Aorta (tissue), 5 donors: ENCODE measurements at places on chromosomes 16 and 17.

DNA sequence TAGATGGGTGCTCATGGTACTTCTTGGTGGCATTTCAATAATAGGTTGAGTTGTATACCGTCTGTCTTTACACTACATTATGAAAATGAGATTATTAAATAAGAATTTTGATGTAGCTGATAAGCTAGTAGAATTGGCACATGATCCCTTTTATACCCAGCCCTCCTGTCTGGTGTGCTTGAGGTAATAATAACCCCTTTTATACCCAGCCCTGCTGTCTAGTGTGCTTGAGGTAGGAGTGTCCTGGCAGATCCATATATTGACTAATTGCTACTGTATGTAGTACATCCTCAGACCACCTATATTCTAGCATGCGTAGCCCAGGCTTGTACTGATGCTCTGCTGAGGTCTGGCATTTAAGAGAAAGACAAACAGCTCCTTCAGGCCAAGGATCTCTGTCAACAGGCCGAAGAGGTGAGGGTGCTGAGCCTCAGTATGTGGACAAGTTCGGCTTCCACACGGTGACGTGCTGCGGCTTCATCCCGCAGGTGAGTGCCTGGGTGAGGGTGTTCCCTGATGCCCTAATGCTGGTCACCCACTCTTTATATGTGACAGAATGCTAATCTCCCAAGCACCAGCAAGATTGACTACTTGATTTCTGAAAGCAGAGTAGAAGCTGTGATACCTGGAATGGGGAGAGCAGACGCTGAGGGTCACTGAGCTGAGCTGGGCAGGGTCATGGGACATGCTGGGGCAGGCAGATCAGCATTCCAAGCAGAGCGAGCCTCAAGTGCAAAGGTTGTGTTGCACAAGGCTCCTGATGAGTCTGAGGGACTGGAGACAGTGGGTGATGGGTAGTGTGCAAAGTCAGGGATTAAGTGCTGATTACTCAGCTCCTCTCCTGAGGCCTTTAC is 5.7 kb downstream of the FN3K start:
- DNase-seq, result no peak
- no peaks in the 10 kb centered on the region for H3K4me1 ChIP-seq
- no peak overlapping the region for H3K27ac ChIP-seq
- H3K36me3 ChIP-seq, result peaks cover 2% of the 10 kb centered on the region
- H3K4me3 ChIP-seq, result no peak overlapping the region

DNA sequence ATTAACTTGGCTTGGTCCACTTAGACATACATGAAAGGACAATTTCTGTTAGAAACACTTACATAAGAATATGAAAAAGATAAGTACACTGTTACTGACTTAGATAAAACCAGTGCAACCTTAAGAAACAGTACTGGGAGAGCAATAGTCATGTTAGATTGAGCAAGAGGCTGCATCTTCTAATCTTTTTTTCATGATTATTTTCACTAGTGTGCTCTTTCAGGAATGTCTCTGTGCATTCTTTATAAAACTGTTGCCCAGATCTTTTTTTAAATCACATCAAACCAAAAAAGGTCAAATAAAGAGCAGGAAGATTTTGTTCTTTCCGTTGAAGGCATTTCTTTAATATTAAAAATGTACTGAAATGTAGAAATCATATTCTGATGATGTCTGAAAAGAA is 100.7 kb upstream of the AXIN2 start:
- no peak overlapping the region for H3K27ac ChIP-seq
- no peaks in the 10 kb centered on the region for H3K36me3 ChIP-seq
- no peaks in the 10 kb centered on the region for H3K27me3 ChIP-seq

DNA sequence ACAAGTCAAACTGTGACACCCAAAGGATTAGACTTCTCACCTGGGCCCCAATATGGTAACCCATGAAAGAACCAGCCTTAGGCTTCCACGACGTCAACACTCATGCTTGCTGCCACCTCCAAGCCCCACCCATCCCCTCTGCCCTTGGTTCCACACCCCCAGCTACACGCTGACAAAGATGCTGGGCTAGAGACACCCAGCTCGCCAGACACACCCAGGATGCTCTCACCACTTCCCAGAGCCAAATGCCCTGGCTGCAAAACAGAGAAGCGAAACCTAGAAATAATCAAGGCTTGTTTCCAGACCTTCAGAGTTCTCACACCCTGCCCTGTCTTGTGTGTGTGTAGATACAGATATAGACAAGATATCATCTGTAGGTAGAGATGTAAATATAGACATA is 26.0 kb upstream of the ADCY9 start:
- H3K4me3 ChIP-seq, result no peak overlapping the region
- no peak overlapping the region for H3K27ac ChIP-seq
- no peak for DNase-seq
- no peaks in the 10 kb centered on the region for H3K36me3 ChIP-seq

- no peak for DNase-seq
- H3K4me1 ChIP-seq, result no peaks in the 10 kb centered on the region
Measured at GRCh38 chr16:1034230-1035065, 38.1 kb upstream of the SSTR5 start.

- H3K27ac ChIP-seq, result no peak overlapping the region
- no peak for DNase-seq
- no peak overlapping the region for H3K4me3 ChIP-seq
- no peaks in the 10 kb centered on the region for H3K27me3 ChIP-seq
Measured at GRCh38 chr17:58277802-58278595, 2.7 kb downstream of the MPO start.

DNA sequence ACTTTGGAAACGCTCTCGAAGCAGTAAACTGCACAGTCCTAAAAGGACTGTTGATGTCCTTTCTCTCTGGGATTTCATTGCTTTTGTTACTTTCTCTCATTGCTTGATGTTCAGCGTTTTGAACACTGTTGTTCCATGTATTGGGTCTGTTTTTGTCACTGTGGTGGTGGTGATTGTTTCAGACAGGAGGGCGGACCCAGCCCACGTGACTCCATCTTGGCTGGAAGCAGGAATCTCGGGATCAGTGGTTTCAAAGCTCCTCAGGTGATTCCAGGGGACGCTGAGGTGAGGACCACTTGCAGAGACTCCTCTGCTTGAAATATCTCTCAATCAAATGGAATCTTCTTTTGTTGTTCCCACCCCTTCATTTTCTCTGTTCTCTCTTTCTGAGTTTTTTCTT is 18.3 kb downstream of the C16orf54 start:
- no peaks in the 10 kb centered on the region for H3K27me3 ChIP-seq
- DNase-seq, result no peak
- no peaks in the 10 kb centered on the region for H3K36me3 ChIP-seq
- H3K4me3 ChIP-seq, result no peak overlapping the region
- H3K4me1 ChIP-seq, result no peaks in the 10 kb centered on the region

DNA sequence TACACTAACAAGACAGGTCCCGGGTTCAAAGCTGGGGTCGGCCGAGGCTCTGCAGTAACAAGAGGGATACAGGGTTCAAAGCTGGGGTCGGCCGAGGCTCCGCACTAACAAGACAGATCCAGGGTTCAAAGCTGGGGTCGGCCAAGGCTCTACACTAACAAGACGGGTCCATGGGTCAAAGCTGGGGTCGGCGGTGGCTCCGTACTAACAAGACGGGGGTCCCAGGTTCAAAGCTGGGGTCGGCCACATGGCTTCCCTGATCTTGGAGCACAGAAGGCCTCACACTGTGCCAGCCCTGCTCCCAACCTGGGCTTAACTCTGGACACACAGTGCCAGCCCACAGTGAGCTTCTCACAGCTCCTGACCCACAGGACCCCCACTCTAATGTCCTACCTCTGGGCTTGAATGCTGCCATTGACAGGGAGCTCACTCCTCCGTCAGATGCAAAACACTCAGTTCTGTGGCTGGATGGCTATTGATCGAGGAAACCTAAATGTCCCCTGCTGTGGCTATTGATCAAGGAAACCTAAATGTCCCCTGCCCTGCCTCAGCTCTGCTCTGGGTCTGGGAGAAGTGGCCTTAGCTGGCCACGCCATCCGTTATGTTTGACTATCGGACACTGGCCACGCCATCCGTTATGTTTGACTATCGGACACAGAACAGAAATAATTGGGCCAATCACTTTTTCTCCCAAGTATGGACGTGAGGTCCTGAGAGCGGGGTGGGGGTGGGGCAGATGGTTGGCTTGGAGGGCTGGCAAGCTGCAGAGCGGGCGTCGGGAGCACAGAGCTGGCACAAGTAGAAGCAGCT is 54.6 kb upstream of the DOC2B start:
- H3K27ac ChIP-seq, result no peak overlapping the region
- no peaks in the 10 kb centered on the region for H3K36me3 ChIP-seq
- H3K4me3 ChIP-seq, result no peak overlapping the region
- H3K4me1 ChIP-seq, result no peaks in the 10 kb centered on the region

GRCh38 chr17:73291260-73291801 is 20.5 kb downstream of the CDC42EP4 start:
- H3K4me3 ChIP-seq, result no peak overlapping the region
- no peaks in the 10 kb centered on the region for H3K36me3 ChIP-seq
- peak; percentile 91 for DNase-seq
- H3K27me3 ChIP-seq, result no peaks in the 10 kb centered on the region
- H3K4me1 ChIP-seq, result no peaks in the 10 kb centered on the region
- H3K27ac ChIP-seq, result peak overlapping the region; percentile 90

- no peaks in the 10 kb centered on the region for H3K4me1 ChIP-seq
- no peaks in the 10 kb centered on the region for H3K36me3 ChIP-seq
- DNase-seq, result no peak
Measured at GRCh38 chr17:28470914-28471366, 2.5 kb upstream of the SLC13A2 start.

DNA sequence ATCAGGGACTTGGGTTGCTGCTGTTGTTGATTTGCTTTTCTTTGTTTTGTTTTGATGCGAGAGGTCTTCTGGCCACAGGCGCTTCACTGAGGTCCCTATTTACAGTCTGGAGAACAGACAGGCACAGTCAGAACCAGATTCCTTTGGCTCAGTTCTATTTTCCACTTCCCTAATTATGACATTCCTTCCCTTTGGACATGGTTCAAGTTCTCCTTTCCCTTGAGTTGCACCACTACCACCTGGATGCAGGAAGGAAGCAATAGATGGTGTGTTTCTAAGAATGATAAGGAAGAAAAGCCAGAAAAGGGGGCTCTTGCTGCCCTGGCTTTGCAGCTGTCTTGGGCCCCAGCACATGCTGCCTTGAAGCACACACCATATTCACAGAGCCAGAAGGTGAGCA is 160.6 kb downstream of the MAF start:
- H3K4me1 ChIP-seq, result no peaks in the 10 kb centered on the region
- no peak overlapping the region for H3K27ac ChIP-seq
- DNase-seq, result no peak
- no peaks in the 10 kb centered on the region for H3K36me3 ChIP-seq
- H3K4me3 ChIP-seq, result no peak overlapping the region

GRCh38 chr16:21592191-21592590 is 7.2 kb upstream of the METTL9 start:
- no peaks in the 10 kb centered on the region for H3K4me1 ChIP-seq
- H3K4me3 ChIP-seq, result no peak overlapping the region
- no peaks in the 10 kb centered on the region for H3K36me3 ChIP-seq
- no peak overlapping the region for H3K27ac ChIP-seq
- no peaks in the 10 kb centered on the region for H3K27me3 ChIP-seq
- DNase-seq, result no peak

DNA sequence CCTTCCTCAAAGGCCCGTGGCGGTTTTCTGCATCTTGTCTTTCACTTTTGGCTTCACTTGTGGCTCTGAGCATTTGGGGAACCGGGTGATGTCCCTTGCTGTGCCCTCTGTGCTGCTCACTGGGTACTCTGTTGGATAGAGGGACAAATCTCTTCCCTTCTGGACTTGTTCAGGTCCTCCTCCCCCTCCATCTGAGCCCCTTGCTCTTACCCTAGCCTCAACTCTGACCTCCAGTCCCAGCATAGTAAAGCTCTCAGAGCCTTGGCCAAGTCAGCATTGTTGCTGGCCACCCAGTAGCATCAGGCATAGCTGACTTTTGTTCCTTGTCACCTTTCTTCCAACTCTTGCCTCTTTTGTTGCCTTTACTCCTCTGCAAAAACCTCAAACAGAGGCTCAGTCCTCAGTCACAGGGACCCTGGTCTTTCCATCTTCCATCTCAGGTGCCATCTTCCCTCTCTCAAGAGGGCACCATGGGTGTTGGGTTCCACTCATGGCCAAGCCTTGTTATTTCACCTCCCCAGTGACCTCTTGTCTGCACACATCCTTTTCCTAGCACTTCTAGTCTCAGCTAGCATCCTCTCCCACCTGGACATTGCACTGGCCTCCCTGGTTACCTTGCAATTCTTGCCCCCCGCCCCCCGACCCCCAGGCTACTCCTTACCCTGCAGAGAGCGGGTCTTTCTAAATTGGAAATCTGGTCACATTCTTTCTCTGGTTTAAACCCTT is 393 bp upstream of the PSMB10 start:
- H3K4me1 ChIP-seq, result no peaks in the 10 kb centered on the region
- H3K27me3 ChIP-seq, result no peaks in the 10 kb centered on the region
- no peaks in the 10 kb centered on the region for H3K36me3 ChIP-seq
- peak; percentile 73 for DNase-seq

GRCh38 chr16:24759006-24759405 is 29.6 kb downstream of the TNRC6A start:
- DNase-seq, result no peak
- H3K4me3 ChIP-seq, result no peak overlapping the region
- peaks cover 7% of the 10 kb centered on the region for H3K4me1 ChIP-seq
